Activated CD4-positive, alpha-beta T cell treated with anti-CD3 and anti-CD28 coated beads for 48 hours (primary cell): ENCODE measurements at places on chromosomes 7 and 10.

DNA sequence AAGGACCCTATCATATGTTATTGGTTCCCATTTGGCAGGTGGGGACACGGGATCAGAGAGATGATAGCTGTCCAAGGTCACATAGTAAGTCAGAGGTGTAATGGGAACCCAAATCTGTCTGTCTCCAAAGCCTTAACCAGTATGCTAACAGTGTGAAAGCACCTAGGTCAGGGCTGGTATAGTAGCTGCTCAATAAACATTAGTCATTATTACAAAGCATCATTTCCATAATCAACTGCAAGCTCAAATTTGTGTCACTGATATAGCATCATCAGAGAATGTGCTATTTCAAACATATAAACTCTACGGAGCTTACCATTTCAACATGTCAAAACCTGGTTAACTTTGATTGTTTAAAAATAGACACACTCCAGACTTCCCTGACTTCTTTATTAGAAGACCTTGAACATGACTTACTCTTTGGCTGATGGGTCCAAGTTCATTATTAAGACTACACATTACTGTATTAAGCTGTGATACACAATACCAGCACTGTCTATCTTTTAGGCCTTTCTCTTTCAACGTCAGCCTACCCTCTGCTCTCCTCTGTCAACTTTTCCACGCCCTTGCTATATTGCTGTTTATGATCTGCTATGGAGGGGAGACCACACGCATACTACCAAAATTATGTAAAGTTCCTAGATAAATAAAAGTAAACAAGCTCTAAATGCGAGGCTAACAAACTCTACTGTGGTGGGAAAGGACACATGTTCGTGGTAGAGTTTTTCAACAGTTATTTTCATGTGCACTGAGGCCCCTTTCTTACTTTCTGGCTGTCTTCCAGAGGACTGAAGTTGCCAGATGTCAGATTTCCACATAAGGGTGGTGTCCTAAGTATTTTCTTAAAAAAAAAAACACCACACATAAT is 33.6 kb downstream of the DNMBP start:
- no peak for DNase-seq

GRCh38 chr7:107373354-107373753 is 96.5 kb upstream of the GPR22 start:
- no peak for DNase-seq

- no peak for DNase-seq
Measured at GRCh38 chr7:146136357-146136875, 19.8 kb downstream of the CNTNAP2 start.

DNA sequence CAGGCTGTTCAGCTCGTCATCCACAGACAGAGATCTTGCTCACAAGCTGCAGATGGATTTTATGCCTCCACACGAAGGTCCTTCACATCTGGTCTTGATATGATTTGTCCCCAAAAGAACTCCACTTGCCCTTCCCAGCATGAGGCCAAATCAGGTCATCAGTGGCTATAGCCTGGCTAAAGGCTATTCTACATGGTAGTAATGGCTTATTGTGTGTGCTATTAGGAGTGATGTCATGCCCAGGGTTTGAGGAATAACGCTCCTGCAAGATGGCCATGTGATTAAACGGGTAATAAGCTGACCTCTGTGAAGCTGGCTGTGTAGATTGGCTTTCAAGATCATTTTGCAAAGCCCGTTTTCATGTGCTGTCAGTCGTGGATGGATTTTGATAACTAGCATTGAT is 313.8 kb downstream of the FRMD4A start:
- DNase-seq = no peak
